ENCODE measurements at places on chromosomes 11 and 22. TPM values are rescaled to one million over a fixed set of nuclear protein-coding genes. Genes with fewer than 3 reads are reported as not detected.

DNA sequence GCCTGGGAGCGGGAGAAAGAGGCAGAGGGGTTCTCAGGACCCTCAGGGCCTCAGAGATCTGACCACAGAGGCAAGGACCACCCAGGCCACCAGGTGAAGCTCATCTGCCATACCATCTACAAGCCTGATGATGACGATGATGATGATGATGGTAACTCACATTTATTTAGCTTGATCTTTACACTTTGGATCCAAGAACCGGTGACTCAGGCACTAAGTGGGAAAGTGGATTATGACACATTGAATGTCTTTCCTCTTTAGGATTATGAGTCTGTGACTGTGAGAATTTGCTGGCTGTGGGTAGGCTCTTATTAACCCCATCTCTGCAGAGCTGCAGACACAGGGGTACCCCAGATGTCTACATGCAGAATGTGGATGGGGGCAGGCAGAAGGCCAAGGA is 110.3 kb downstream of the DSCAML1 start:
- H3K27me3 ChIP-seq = no peaks in the 10 kb centered on the region
- no peak overlapping the region for H3K4me3 ChIP-seq
- no peaks in the 10 kb centered on the region for H3K36me3 ChIP-seq
- no peak for DNase-seq
- no peaks in the 10 kb centered on the region for H3K4me1 ChIP-seq

The SYNGR1 gene
- total RNA-seq = 6.9 TPM

- no peaks in the 10 kb centered on the region for H3K36me3 ChIP-seq
- no peak overlapping the region for H3K4me3 ChIP-seq
- H3K27me3 ChIP-seq = no peaks in the 10 kb centered on the region
- no peaks in the 10 kb centered on the region for H3K4me1 ChIP-seq
These were observed 838.7 kb upstream of the API5 start for GRCh38 chr11:42473106-42473505.

The MRGPRX4 gene
- total RNA-seq = not detected

DNA sequence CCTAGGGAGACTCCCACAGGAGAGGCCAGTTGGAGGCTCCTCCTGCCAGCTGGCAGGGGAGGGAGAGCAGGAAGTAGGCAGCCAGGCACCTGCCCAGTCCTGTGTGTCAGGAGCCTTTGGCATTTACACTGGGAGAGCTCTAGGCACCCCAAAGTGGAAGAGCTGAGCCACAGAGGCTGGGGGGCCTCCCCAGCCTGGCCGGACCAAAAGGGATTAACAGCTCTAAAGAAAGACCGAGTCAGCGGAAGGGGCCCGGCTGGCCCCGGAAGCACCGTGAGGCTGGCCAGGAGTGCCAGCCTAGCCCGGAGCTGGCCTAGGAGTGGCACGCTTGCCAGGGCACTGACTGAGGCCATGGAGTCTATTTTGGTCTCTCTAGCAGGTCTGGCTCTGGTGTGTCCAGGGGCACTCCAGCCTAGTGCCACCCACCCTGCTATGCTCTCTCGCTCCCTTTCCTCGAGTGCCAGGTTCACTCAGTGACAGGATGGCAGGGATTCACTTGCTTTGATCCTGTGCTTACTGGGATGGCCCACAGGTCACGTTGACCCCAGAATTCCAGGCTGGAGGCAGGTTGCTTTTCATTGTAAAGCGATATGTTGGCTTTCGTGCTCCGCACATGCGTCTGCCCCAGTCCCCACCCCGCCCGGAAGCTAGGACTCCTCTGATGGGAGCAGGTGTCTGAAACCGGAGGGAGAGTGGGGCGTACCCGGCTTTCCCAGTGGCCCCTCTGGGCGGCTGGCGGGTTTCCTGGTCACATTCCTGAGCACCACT is 3.3 kb upstream of the KMT5B start:
- no peaks in the 10 kb centered on the region for H3K4me1 ChIP-seq
- H3K27ac ChIP-seq = peak overlapping the region; percentile 87
- H3K27me3 ChIP-seq = no peaks in the 10 kb centered on the region
- peak; percentile 60 for DNase-seq
- no peaks in the 10 kb centered on the region for H3K36me3 ChIP-seq
- H3K4me3 ChIP-seq = no peak overlapping the region

GRCh38 chr11:128949791-128950454 is 7.3 kb upstream of the TP53AIP1 start:
- DNase-seq = no peak
- H3K36me3 ChIP-seq = no peaks in the 10 kb centered on the region
- no peak overlapping the region for H3K27ac ChIP-seq
- H3K4me3 ChIP-seq = no peak overlapping the region
- H3K4me1 ChIP-seq = no peaks in the 10 kb centered on the region
- H3K27me3 ChIP-seq = no peaks in the 10 kb centered on the region

DNA sequence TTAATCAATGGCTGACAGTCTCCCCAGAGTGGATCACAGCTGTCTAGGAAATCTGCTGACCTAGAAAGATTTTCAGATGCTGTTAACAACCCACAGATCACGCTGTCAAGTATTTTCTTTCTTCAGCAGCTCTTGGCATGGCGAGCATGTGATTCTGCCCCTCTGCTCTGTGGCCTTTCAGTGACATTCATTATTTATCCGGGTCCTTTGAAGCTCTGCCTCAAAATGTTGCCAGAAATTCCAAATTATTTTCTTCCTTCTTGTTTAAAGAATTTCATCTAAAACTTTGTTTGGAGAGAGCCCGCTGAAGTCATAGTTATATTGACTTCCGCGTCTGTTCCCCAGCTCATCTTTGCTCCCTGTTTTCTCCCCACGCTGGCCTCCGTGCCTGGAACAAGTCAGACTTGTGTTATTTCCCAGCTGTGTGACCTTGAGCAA is 134.1 kb downstream of the COMMD9 start:
- no peak for DNase-seq
- peak overlapping the region; percentile 54 for H3K27ac ChIP-seq
- H3K4me3 ChIP-seq = no peak overlapping the region
- H3K27me3 ChIP-seq = no peaks in the 10 kb centered on the region
- H3K4me1 ChIP-seq = no peaks in the 10 kb centered on the region

DNA sequence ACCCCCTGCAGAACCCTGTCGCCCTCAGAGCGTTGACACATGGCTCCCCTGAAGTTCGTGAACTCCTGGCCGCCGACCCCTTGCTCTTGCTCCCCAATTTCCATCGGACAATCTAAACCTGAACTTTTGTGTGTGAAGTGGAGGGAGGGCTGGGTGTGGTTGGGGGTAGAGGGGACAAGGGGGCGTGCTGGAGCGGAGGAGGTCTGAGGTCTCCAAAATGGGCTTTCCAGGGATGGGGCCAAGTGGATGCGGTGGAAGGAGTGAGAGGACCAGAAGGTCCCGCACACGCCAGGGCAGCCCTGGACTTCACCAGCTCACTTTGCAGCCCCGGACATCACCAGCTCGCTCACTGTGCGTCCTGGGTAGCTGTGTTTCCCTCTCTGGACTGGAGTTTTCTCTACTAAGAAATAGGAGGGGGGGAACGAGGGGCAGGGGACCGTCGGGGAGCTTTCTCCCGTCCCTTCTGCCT is 18.6 kb downstream of the CREB3L1 start:
- H3K4me1 ChIP-seq = peaks cover 10% of the 10 kb centered on the region
- H3K27me3 ChIP-seq = no peaks in the 10 kb centered on the region
- H3K27ac ChIP-seq = peak overlapping the region; percentile 22
- DNase-seq = no peak
- no peaks in the 10 kb centered on the region for H3K36me3 ChIP-seq
- H3K4me3 ChIP-seq = peak overlapping the region; percentile 62

GRCh38 chr11:35082321-35083180 is 56.4 kb upstream of the CD44 start:
- H3K27me3 ChIP-seq = no peaks in the 10 kb centered on the region
- peak overlapping the region; percentile 7 for H3K4me3 ChIP-seq
- no peaks in the 10 kb centered on the region for H3K36me3 ChIP-seq
- H3K27ac ChIP-seq = peak overlapping the region; percentile 54
- no peak for DNase-seq
- peaks cover 5% of the 10 kb centered on the region for H3K4me1 ChIP-seq

GRCh38 chr11:115287266-115287665 is 216.9 kb downstream of the CADM1 start:
- H3K4me1 ChIP-seq = no peaks in the 10 kb centered on the region
- H3K27ac ChIP-seq = no peak overlapping the region
- H3K36me3 ChIP-seq = no peaks in the 10 kb centered on the region
- DNase-seq = no peak
- H3K4me3 ChIP-seq = no peak overlapping the region

The KRTAP5-9 gene
- not detected for total RNA-seq

- no peaks in the 10 kb centered on the region for H3K27me3 ChIP-seq
- H3K4me1 ChIP-seq = no peaks in the 10 kb centered on the region
- DNase-seq = no peak
- H3K27ac ChIP-seq = no peak overlapping the region
These were observed 9.0 kb downstream of the MTNR1B start for GRCh38 chr11:92978271-92979111.

GRCh38 chr11:71247551-71248250 is 4.7 kb downstream of the SHANK2 start:
- no peaks in the 10 kb centered on the region for H3K27me3 ChIP-seq
- no peak overlapping the region for H3K27ac ChIP-seq
- no peaks in the 10 kb centered on the region for H3K36me3 ChIP-seq
- no peak overlapping the region for H3K4me3 ChIP-seq
- no peaks in the 10 kb centered on the region for H3K4me1 ChIP-seq
- peak; percentile 36 for DNase-seq

- H3K27me3 ChIP-seq = no peaks in the 10 kb centered on the region
- no peak for DNase-seq
These were observed 2.9 kb downstream of the NF2 start for GRCh38 chr22:29606320-29606719.

DNA sequence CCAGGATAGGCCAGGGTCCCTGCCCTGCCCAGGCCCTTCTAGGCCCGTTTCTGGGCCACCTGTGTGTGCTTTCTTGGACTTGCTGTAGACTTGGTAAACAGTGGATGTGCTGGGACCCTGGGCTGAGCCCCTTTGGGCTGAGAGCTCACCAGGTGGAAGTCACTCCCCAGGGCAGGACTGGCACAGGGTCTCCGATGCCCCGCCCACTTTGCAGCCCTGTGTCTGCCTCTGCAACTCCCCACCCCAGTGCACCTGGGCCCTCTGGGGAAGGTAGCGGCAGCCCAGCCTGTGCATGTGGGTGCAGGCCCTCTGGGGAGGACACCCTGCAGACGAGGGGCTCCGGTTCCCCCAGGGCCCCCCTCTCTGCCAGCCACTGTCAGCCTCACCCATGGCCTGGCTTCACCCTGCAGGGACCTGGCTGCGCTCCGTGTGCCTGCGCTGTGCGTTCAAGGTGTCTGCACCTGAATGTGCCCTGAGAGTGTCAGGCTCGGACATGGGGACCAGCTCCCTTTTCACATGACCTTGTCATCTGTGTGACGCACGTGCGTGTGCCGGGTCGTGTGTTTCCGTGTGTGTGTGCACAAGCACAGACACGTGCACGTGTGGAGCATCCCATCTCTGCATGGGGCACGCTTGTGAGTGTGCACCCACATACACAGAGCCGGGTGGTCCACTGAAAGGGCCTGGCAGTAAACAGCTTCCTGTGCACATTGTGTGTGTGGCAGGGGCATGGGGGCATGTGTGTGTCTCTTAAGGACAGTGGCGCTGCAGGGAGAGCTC is 118.5 kb downstream of the KCNQ1OT1 start:
- H3K4me3 ChIP-seq = no peak overlapping the region
- no peaks in the 10 kb centered on the region for H3K36me3 ChIP-seq
- no peaks in the 10 kb centered on the region for H3K27me3 ChIP-seq
- no peaks in the 10 kb centered on the region for H3K4me1 ChIP-seq

DNA sequence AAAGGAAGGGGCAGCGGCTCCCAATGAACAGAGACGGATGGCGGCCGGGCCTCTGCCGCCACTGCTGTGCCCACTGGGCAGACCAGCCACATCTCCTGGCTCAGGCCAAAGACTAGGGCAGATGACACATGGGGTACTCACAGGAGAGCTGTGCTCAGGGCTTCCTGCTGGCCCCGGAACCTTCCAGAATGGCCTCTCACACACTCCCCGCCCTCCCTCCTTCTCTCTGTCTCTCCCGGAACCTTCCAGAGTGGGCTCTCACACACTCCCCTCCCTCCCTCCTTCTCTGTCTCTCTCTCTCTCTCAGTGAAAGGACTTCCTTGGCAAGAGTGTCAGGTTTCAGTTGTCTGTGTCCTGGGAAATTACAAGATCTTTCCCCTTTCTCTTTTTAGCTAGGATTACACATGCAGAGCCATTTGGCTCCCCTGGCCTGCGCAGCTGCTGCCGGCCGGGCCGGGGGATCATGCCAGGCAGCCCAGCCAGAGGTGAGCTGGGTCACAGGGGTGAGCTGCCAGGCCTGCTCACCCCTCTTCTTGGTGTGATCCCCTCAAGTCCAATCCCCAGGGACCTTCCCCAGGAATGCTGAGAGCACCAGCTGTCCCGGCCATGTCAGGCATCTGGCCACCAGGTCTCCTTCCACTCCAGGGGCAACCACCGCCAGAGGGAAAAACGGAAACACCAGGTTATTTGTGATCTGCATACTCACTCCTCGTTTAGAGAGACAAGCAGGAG is 45.3 kb upstream of the ADA2 start:
- H3K36me3 ChIP-seq = no peaks in the 10 kb centered on the region
- H3K4me3 ChIP-seq = peak overlapping the region; percentile 19
- DNase-seq = no peak
- peaks cover 6% of the 10 kb centered on the region for H3K4me1 ChIP-seq
- peak overlapping the region; percentile 80 for H3K27ac ChIP-seq
- H3K27me3 ChIP-seq = no peaks in the 10 kb centered on the region

The SAA4 gene
- 5.6 TPM for total RNA-seq

The KDELR3 gene
- 18.0 TPM for total RNA-seq

- DNase-seq = no peak
- no peak overlapping the region for H3K27ac ChIP-seq
- no peak overlapping the region for H3K4me3 ChIP-seq
- H3K36me3 ChIP-seq = no peaks in the 10 kb centered on the region
- H3K4me1 ChIP-seq = no peaks in the 10 kb centered on the region
These were observed 12.1 kb upstream of the OR10A5 start for GRCh38 chr11:6833356-6833755.

The TEAD1 gene
- total RNA-seq = 67.8 TPM

DNA sequence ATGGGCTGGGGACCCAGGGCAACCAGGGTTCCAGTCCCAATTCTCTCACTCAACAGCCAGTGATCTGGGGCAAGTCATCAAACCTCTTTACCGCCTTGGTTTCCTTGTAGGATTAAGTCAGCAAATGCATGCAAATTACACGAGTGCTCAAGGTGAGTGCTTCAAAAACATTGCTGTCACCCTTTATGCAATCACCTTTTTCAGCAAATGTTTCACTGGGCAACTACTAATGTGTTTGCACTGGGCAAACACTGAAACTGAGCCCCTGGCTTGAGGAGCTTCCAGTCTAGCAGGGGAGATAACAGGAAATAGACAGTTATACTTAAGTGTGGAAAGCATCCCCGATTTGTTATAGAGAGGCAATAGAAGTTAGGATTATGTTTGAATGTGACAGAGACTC is 37.7 kb upstream of the DMC1 start:
- no peak overlapping the region for H3K4me3 ChIP-seq
- no peak for DNase-seq
- H3K4me1 ChIP-seq = no peaks in the 10 kb centered on the region
- H3K27ac ChIP-seq = no peak overlapping the region

Data from breast epithelium (tissue), 4 donors.